Esophagus squamous epithelium (tissue), 5 donors: ENCODE measurements at places on chromosomes 11 and 22.

GRCh38 chr11:85596886-85597285, 30.3 kb downstream of the DLG2 start:
- no peak for DNase-seq

GRCh38 chr11:118006153-118006534, 19.9 kb downstream of the IL10RA start:
- no peak for DNase-seq

DNA sequence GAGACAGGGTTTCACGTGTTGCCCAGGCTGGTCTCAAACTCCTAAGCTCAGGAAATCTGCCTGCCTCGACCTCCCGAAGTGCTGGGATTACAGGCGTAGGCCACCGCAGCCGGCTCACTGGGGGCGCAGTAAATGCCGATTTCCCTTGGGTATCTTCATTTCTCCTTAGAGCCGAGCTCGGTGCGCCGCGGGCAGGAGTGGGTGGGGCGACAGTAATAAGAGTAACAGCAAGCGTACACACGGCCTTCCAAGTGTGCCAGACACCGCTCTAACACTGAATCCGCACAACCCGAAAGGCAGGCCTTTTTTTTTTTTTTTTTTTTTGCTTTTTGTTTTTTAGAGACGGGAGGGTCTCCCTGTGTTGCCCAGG, 500 bp upstream of the ADSL start:
- no peak for DNase-seq

DNA sequence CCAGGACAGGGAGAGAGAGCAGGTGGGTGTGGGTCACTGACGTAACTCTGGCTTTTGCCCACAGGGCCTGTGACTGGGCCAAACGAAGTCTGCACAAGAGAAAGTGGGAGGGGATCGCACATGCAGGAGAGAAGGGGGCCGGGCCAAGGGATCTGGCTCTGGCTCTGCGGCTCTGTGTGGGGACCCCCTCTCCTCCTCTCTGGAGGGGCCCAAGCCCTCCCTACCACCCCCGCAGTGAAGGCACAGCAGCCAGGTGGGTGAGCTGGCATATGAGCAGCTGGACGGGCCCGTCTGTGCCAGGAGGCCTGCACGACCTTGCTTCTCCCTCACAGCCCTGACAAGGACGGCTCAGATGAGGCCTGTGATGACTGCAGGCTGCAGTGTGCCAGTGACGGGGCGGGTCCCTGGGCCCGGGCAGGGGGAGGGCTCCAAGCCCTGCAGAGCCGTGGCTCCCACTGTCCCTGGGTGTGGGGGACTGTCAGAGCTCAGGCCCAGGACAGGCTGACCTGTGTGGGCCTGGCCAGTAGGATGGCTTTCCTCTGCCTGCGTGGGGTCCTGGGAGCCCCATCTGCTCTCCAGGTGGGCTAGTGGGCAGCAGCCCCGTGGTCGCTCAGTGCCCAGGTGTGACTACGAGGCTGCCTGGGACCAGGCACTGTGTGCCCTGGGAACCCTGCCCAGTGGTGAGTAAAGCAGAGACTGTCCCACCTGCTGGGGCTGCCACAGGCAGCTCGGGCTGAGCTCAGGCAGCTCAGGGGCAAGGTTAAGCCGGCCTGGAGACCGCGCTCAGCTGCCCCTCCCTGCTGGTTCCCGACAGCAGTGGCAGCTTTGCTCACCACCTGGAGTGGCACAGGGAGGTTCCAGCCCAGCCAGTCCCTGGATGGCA, 22.2 kb downstream of the MRGPRG start:
- DNase-seq, result no peak

- DNase-seq, result no peak
Measured at GRCh38 chr11:69811431-69811830, 7.8 kb downstream of the FGF3 start.

DNA sequence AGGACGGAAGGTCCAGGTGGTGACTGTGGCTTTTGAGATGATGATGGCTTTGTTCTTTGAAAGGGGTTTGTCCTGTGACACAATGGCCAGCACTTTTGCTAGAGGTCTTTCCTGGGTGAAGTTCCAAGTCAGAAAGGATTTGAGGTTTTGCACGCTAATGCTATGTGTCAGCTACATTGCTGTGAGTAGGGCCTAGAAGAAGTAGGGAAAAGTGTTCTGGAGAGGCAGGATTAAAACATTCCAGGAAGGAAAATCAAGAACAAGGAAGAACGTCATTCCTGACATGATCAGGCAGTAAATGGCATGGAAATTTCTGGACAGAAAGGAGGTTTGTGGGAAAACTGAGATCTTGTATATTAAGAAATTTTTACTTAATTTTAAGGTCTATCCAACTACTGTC, 290.7 kb downstream of the NTM start:
- DNase-seq, result no peak

GRCh38 chr22:38402204-38402603, 52.8 kb downstream of the KCNJ4 start:
- DNase-seq, result no peak

- DNase-seq, result no peak
Measured at GRCh38 chr11:77090373-77091111, 12.1 kb upstream of the OMP start.

DNA sequence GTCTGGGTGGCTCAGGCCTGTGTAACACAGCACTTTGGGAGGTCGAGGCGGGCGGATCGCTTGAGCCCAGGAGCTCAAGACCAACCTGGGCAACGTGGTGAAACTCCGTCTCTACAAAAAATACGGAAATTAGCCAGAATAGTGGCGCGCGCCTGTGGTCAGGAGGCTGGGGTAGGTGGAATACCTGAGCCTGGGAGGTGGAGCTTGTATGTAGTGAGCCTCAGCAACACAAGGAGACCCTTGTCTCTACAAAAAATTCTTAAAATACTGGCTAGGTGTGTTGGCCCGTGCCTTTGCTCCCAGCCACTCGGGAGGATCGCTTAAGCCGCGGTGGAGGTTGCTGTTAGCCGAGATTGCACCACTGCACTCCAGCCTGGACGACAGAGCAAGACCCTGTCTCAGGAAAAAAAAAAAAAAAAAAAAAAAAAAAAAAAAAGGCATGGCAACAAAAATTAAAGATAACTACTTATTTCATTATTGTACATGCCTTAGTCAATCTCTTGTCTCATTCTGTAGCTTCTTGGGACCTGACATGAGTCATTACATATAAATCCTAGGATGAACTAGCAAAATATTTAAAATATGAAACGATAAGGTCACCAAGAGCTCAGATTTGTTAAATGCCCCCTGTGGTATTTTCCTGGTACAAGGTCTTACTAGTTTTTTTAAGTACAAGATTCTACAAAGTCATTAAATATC, 1.1 kb downstream of the TAF1D start:
- DNase-seq, result no peak

DNA sequence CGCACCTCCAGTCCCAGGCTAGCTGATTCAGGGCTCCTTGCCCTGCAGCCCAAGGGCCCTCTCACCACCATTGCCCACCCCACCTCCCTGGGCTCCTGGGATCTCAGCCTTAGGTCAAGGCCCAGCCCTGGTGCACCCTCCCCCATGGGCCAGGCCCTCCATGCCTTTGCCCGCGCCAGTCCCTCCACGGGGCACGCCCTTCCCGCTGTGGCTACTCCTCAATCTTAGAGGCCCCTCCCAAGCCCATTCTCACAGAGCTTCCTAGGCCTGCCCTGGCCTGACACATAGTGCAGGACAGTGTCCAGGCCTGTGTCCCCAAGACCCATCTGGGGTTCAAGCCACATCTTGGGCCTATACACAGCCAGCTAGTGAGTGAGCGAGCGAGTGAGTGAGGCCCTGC, 6.9 kb downstream of the GP1BB start:
- DNase-seq, result no peak

DNA sequence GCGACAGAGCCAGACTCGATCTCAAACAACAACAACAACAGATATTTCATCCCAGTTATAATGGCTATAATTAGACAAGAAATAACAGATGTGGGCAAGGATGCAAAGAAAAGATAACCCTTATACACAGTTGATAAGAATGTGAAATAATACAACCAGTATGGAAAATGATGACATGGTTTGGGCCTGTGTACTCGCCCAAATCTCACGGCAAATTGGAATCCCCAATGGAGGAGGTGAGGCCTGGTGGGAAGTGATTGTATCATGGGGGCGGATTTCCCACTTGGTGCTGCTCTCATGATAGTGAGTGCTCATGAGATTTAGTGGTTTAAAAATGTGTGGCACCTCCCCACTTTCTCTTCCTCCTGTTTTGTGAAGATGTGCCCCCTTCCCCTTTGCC, 104.1 kb downstream of the C11orf87 start:
- no peak for DNase-seq

DNA sequence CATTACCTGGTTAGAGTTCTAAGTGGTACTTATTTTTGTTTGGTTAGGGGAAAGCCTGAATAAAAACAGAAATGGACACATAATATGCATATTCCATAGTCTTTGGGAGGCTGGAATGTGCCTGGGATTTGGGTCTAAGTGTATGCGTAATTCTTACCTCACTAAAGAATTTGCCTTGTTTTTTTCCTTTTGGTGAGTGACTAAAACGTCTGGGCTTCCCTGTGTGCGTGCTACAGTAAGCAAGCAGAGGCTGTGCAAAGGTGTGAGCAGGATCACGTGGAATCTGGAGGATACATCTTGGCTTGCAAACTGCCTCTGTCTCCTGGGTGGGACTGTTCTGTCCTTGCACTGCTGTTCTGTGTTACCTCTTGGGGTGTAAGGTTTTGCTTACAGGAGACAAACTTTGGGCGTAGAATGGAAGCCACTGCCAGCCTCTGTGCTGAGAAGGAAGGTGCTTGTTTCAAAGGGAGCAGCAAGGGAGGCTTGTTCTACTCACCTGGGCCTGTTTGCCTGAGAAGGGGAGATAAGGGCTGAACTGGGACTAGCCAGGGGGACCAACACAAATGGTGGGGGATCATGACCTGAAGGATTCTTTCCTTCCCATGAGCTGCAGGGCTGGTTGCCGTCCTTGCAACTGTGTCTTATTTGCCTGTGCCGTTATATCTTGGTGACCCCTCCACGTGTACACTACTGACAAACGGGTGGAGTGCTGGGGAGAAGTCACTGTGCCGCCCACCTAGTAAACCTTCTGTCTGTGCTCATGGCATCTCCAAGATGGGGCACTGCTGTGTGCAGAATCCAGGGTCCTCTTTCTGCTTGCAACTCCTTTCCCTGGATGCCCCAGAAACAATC, 4.5 kb downstream of the NEAT1 start:
- DNase-seq, result no peak

- DNase-seq, result no peak
Measured at GRCh38 chr11:112615238-112615637, 346.0 kb upstream of the NCAM1 start.

DNA sequence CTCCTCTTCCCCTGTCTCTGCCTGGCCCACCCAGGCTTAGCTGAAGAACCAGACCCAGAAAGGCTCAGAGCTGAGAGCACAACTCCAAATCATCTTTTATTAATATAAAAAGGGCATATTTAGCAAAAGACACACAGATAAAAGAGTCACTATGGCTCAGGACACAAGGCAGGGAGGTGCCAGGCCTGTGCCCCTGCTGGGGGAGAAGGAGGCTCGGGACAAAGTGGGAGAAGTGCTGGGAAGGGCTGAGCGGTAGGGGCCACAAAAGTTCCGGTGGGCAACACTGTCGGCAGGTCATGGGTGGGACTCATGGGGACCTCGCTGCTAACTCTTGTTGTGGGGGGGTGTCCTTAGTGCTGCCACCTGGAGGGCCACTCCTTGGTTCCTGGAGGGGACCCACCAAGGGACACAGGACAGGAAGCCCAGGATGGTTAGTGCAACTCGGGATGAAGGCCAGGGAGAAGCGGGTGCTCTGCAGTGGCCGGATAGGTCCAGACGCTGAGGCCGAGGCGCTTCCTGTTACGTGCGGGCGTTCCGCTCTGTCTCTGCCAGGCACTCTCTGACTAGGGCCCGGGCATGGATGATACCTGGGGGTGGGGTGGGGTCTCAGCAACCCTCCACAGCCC, 1.4 kb upstream of the PITPNM1 start:
- DNase-seq, result no peak
